ENCODE measurements at places on chromosomes 11 and 22. TPM values are rescaled to one million over a fixed set of nuclear protein-coding genes. Genes with fewer than 3 reads are reported as not detected.

The HTR3A gene
- 8.1 TPM for total RNA-seq

The SRSF8 gene
- 11.0 TPM for total RNA-seq

The NLRP6 gene
- not detected for total RNA-seq

The OR10G6 gene
- not detected for total RNA-seq

The TRIM49 gene
- not detected for total RNA-seq

The MAJIN gene
- total RNA-seq: not detected

DNA sequence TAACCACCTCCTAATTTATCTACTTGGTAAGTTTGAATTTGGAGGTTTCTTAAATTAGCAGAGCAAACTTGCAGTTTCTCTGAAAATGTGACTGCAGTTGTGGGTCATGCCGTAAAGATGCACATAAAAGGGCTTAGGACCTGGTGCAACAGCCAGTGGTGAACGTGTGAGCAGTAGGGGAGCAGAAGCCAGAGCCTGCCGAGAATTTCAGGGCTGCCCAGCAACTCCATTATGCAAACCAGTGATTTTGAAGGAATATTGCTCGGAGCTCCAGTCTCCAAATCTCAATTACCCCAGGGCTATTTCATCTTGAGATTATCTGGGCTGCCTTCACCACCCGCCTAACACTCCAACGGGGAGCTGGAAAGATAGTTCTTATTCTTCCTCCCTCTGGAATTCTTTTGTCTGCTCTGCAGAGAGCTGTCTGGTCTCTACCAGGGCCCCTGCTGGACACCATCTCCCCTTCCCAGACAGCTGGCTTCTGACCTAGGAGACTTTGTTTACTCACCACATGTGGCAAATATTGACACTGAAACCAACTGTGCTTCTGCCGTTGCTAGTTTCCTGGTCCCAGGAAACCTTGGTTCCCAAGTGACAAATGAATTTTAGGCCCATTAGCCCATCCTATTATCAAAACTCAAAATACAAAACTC, 93.9 kb downstream of the DSCAML1 start:
- H3K4me3 ChIP-seq: no peak overlapping the region
- peaks cover 11% of the 10 kb centered on the region for H3K4me1 ChIP-seq
- H3K27me3 ChIP-seq: no peaks in the 10 kb centered on the region

GRCh38 chr11:11039208-11039965, 181.5 kb upstream of the ZBED5 start:
- H3K36me3 ChIP-seq: no peaks in the 10 kb centered on the region
- H3K4me3 ChIP-seq: no peak overlapping the region
- no peaks in the 10 kb centered on the region for H3K27me3 ChIP-seq
- H3K27ac ChIP-seq: no peak overlapping the region
- H3K4me1 ChIP-seq: no peaks in the 10 kb centered on the region

GRCh38 chr11:127675581-127675980, 675.0 kb upstream of the KIRREL3 start:
- no peaks in the 10 kb centered on the region for H3K36me3 ChIP-seq
- peaks cover 10% of the 10 kb centered on the region for H3K4me1 ChIP-seq
- H3K4me3 ChIP-seq: no peak overlapping the region
- no peak for DNase-seq

GRCh38 chr22:46984751-46985506, 222.5 kb downstream of the TBC1D22A start:
- H3K27ac ChIP-seq: no peak overlapping the region
- no peak for DNase-seq
- no peak overlapping the region for H3K4me3 ChIP-seq
- no peaks in the 10 kb centered on the region for H3K27me3 ChIP-seq
- H3K4me1 ChIP-seq: no peaks in the 10 kb centered on the region

- no peak for DNase-seq
- no peak overlapping the region for H3K27ac ChIP-seq
- H3K4me1 ChIP-seq: no peaks in the 10 kb centered on the region
- H3K36me3 ChIP-seq: no peaks in the 10 kb centered on the region
These were observed 56.9 kb downstream of the OSBP2 start for GRCh38 chr22:30751529-30751928.

GRCh38 chr11:7494086-7494745, 8.9 kb downstream of the OLFML1 start:
- DNase-seq: no peak
- no peaks in the 10 kb centered on the region for H3K27me3 ChIP-seq
- H3K27ac ChIP-seq: no peak overlapping the region
- no peaks in the 10 kb centered on the region for H3K36me3 ChIP-seq

GRCh38 chr11:12318791-12319438, 58.5 kb upstream of the PARVA start:
- H3K4me3 ChIP-seq: no peak overlapping the region
- no peak overlapping the region for H3K27ac ChIP-seq
- no peak for DNase-seq
- no peaks in the 10 kb centered on the region for H3K36me3 ChIP-seq
- no peaks in the 10 kb centered on the region for H3K27me3 ChIP-seq
- peaks cover 26% of the 10 kb centered on the region for H3K4me1 ChIP-seq

DNA sequence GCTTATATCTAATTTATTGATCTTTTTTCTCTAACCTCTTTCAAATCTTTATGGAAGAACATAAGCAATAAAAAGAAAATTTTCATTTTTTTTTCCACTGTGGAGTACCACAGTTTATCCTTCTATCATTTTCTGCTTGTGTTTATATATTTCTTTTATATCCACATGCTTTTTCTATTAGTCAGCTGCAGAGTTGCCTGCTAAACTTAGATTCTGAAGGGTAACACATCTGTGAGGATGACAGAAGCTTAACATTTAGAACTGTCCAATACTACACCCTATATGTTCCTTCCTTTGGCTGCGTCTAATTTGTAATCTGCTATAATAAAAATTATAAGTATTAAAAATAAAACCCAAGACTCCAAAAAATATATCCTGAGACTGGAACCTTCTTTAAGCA, 20.8 kb downstream of the CCDC90B start:
- peaks cover 32% of the 10 kb centered on the region for H3K36me3 ChIP-seq
- H3K27ac ChIP-seq: no peak overlapping the region
- H3K4me1 ChIP-seq: no peaks in the 10 kb centered on the region
- no peaks in the 10 kb centered on the region for H3K27me3 ChIP-seq
- DNase-seq: no peak
- no peak overlapping the region for H3K4me3 ChIP-seq

- no peaks in the 10 kb centered on the region for H3K36me3 ChIP-seq
- H3K27ac ChIP-seq: no peak overlapping the region
- no peaks in the 10 kb centered on the region for H3K4me1 ChIP-seq
- no peaks in the 10 kb centered on the region for H3K27me3 ChIP-seq
- H3K4me3 ChIP-seq: no peak overlapping the region
- DNase-seq: no peak
These were observed 8.2 kb downstream of the ZNF70 start for GRCh38 chr22:23742505-23743264.

- no peaks in the 10 kb centered on the region for H3K4me1 ChIP-seq
- no peaks in the 10 kb centered on the region for H3K27me3 ChIP-seq
- H3K36me3 ChIP-seq: no peaks in the 10 kb centered on the region
- H3K27ac ChIP-seq: no peak overlapping the region
These were observed 1389.6 kb downstream of the BRD1 start for GRCh38 chr22:48438096-48438495.
